Activated CD4-positive, alpha-beta T cell treated with anti-CD3 and anti-CD28 coated beads, Interleukin-10, Interleukin-2, amounts not matched to agents 100 ng/mL and 50 ng/mL, durations not matched to agents 16 hours and 8 hours (primary cell): ENCODE measurements at places on chromosomes 2 and 18.
A peak's percentile ranks its signal among the peaks of the same experiment; 100 is the strongest.

- no peak for DNase-seq
These were observed 108.0 kb upstream of the SP5 start for GRCh38 chr2:170607171-170607570.

DNA sequence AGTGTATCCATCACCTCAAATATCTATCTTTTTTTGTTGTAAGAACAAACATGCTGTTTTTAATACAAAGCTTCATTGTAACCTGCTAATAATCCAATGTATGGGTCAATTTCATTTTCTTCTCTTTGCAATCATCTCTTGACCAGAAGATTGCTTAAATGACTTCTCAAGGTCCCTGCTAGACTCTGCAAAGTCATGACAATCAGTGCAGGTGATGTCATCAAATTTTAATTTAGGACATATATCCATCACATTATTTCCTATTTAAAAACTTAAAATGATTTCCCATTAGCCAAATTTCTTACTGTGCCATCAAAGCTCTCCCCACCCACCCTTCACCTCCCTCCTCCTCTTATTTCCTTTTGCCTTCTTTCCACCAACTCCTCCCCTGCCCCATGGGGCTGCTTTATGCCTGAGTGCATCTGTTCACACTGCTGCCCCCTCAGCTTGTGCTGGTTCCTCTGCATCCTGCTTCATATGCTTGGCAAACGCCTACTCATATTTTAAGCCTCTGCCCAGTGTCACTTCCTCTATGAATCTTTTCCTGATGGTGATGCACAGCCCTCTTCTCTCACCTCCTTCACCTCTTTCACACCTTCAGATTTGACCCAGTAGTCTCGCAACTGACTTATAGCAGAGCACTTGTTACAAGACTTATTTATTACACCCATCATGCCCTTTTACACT is 20.3 kb downstream of the PLEK start:
- DNase-seq = peak; percentile 84

DNA sequence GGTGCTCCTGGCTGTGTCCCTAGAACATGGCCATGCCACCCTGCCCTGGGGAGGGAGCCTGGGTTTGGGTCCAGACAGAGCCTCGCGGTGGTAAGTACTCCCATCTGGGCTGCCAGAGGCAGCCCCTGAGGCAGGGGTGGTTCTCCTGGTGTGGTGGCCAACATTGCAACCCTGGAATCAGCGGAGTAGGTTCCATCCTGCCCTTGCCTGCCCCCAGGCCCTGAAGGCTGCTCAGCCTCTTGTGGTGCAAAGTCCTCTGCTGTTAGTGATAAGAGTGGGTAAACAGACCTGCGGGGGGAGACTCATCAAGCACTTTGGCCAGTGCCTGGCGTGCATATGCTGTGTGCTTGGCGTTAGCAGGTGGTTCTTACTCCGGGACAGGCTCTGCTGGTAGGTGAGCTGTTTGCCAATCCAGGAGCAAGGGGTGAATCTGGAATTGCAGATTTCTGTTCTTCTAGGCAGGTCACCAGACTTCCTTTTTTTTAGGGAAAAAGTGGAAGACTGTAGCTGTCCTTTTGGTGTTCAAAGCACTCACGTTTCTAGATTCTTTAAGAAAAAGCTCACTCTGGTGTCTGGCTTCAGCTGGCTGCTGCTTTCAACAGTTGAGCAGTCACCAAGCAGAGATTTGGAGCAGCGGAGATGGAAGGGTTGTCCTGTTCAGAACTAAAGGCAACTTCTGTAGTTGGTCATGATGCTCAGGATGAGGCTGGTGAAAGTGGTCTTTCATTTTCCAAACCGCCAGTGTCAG is 3.2 kb downstream of the CNNM3 start:
- no peak for DNase-seq

DNA sequence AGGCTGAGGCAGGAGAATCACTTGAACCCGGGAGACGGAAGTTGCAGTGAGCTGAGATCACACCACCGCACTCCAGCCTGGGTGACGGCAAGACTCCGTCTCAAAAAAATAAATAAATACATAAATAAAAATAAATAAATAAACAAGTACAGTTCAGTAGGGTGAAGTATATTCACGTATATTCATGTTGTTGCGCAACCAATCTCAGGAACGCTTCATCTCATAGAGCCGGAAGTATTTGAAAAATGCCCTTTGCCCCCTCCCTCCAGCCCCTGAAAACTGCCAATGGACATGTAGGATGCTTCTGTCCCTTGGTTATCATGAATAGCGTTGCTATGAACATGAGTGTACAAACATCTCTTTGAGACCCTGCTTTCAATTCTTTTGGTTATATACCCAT is 132.0 kb downstream of the DTNB start:
- no peak for DNase-seq

DNA sequence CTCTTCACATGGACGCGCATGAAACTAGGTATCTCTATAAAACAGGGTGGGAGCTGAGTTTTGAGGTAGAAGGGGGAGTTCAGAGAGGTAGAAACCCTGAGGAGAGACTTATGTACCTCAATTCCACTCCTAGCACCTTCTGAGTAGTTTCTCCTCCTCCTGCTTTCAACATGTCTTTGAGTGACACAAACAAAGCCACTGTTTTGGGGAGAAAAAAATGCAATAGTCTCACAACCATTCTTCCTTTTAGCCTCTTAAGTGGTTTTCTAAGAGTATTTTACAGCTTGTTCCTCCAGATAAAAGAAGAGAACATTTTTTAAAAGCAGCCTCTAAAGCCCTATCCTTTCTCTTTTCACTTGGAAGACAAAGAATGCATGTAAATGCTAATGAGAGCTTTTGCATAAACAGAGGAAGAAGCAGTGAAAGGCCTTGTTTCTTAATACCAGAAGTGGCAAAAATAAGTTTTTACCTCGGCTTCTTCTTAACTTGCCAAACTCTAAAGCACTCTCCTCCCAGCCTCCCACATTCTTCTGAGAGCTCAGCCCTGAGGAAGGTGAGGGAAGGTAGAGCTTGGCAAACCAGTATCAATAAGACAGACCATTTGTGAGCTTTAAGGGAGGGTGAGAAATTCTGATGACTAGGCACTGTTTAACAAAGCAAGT is 1304.4 kb upstream of the ACVR2A start:
- no peak for DNase-seq

GRCh38 chr2:72803626-72804320 is 22.1 kb downstream of the EXOC6B start:
- no peak for DNase-seq

GRCh38 chr2:24723665-24724064 is 69.5 kb downstream of the PTRHD1 start:
- no peak for DNase-seq

GRCh38 chr2:71788601-71789240 is 335.4 kb downstream of the DYSF start:
- DNase-seq = no peak

DNA sequence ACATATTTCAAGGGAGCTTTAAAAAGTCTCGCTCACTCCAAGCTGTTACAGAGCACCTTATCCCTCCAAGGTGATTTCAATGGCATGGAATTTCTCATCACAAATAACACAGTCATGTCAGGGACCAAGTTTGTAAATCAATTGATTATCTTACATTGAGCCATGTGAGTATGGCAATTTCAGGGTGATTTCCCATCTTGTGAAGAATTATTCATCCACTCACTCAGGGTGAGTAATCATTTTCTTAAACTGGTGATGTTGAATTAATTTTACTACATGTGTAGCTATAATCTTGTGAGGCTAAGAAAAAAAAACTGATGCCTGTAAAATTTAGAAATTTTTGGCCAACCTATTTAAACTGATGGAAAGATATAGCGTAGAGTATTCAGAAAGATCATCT is 3.3 kb upstream of the ABCA12 start:
- DNase-seq = no peak

DNA sequence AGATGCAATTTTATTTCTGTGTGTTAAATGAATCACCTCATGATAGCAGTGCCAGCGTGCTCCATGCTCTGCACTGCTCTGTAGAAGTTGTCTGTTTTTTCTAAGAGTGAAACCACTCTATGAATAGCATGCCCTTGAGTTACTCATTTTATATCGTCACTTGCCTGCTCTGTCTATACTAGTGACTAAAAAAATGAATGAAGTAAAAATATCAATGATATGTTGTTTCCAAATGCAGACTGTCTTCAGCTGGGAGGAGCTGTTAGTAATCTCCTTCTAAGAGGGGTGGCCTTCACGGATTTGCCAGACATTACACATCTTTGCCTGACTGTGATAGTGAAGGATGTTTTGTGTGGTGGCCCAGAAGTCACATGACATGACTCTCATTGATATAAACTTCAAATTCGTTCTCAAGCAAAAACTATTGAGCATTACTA is 852.1 kb downstream of the CNTNAP5 start:
- peak; percentile 12 for DNase-seq

GRCh38 chr2:135532581-135532980 is 1.3 kb downstream of the R3HDM1 start:
- no peak for DNase-seq

DNA sequence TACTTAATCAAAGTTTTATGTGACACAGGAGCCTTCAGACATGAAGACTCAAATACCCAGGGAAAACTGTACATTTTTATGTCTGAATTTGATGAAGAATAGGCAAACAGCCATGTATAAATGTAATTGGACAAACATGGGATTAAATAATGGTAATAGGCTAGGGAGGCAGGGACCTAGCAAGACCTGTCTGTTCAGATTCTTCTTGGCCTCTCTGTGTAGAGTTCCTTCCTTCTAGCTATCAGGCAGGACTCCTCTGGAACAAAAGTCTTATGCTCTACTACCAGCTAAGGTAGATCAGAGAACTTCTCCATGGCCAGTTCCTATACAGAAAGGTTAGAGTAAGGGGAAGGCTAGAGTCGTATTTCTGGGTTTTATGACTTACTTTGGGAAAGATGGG is 9.5 kb upstream of the PARD3B start:
- no peak for DNase-seq

DNA sequence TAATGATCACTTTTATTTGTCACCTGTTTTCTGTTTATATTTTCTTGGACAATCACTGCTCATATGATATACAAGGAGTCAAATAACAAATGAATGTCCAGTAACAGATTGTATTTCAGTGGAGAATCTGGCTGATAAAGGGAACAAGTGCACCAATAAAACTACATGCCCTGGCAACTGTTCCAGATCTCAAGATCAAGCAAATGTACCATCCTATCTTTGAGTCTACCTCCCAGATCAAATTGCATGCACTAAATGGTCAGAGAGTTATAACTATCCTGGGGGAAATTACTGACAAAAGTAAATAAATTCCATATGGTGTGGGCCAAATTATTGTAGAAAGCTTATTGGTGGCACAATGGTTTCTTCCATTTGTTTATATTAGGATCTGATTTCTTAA is 452.8 kb downstream of the MBD2 start:
- no peak for DNase-seq

- peak; percentile 17 for DNase-seq
These were observed 112.2 kb downstream of the SOS1 start for GRCh38 chr2:39008665-39009064.

DNA sequence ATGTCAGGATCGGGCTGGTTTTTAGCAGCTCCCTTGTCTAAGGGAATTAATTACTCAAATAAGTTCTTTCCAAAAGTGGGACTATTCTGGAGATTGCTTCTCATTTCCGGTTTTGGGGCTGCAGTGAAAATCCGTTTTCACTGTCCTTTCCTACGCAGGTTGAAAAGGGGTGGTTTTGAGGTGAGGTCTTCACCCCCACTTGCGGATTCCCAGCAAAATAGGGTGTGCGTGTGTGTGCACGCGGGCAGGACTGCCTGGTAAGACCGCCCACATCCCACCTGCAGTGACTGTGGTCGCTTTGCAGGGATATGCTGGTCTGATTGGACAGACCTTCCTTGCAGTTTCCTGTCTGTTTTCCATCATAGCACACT is 472 bp upstream of the PLEKHM3 start:
- peak; percentile 58 for DNase-seq

DNA sequence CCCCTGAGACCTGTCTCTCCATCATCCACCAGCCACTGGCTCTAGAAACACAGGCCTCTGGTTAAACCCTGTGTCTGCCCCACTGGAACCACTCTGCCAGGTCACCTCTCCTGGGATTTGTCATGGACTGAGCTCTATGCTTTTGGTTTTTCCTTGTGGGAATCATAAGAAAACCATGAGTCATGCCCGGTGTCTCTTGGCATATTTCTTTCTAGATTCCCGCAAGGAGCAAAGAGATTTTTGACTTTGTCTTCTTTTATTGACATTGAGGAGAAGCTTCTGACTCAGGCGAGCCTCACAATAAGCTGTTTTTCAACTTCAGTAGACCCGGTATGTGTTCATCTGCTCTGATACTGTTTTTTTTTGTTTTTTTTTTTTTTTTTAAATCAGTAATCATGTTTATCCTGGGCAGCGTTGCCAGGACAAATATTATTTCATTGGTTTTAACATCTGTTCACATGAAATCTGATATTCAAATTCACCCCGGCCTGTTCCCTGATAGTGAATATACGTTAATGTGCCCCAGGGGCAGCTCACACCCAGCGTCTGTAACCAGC is 207.1 kb downstream of the ACKR3 start:
- no peak for DNase-seq

DNA sequence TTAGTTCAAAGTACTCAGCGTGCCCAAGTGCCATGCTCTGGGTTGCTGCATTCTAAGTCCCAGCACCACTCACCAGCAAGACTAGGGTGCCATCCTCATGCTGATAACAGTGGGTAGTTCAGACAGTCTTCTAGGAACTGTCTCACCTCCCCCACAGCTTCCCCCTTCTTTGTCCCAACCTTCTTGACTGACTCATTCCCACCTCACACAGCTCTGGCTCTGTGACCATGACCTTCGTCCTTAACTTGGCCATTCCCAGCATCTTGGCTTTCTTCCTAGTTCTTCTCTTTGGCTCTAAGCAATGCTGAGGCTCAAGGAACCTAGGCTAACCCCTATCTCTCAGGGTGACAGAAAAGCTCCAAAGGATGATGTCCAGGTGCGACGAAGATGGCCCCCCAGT is 20.0 kb upstream of the CXCR4 start:
- DNase-seq = no peak
